NCI-H526 (cell line): ENCODE measurements at places on chromosomes 4 and X.

DNA sequence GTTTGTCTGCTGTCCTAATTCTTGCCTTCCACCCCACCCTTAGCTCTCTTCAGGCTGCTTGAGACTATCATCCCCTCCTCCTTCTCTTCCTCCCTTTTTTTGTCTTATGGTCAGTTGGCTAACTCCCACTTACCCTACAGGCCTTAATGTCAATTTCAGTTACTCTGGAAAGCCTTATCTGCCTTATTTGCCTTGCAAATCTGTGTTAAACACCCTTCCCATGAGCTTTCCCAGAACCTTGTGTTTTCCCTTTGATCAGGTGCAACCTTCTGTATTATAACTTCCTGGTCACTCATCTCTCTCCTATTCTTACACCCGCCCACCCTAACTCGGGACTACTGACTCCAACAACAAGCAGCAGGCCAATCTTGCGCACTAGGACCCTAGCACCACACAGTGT is 74.8 kb downstream of the COX18 start:
- DNase-seq = peak; percentile 71

DNA sequence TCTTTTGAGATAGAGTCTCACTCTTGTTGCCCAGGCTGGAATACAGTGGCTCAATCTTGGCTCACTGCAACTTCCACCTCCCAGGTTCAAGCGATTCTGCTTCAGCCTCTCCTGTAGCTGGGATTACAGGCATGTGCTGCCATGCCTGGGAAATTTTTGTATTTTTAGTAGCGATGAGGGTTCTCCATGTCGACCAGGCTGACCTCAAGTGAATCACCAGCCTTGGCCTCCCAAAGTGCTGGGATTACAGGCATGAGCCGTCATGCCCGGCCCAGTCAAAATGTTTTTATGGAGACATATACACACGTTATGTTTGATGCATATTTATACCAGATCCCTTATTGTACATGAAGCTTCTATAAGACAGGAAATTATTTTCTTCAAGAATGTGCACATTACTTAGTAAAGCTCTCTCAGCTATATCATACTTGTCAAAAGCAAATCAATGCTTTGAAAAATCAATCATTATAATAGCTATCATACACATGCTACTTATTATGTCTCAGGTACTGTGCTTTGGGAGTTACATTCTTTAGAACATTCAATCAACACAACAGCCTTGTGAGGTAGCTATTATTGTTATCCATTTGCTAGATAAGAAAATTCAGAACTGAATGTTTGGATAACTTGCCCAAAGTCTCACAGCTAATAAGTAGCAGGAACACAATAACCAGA is 269.2 kb downstream of the FSTL5 start:
- DNase-seq = no peak

- DNase-seq = no peak
These were observed 59.1 kb upstream of the MAML3 start for GRCh38 chr4:140213116-140213515.

GRCh38 chr4:29142708-29143107 is 1577.5 kb upstream of the PCDH7 start:
- no peak for DNase-seq

- no peak for DNase-seq
These were observed 572.5 kb downstream of the MAGEB5 start for GRCh38 chrX:26788402-26788998.

DNA sequence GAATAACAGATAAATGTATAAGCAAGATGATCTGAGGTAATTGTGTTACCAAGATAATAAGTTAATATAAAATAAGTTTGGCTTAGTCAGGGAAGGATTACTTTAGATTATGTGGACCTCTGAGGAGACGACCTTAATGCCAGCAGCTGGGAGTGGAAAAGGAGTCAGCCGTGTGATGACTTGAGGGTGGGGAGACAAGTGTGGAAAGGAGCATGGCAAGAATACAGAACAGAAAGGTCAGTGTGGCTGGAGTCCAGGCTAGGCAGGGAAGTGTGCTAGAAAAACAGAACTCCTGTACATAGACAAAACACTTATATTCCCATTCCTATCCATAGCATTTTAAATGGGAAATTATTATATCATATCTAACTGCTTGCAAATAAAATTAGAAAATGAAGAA is 138.8 kb downstream of the PDLIM5 start:
- no peak for DNase-seq
